ENCODE measurements at places on chromosomes 4 and X. TPM values are rescaled to one million over a fixed set of nuclear protein-coding genes. Genes with fewer than 3 reads are reported as not detected.

TEX13B gene
- total RNA-seq, result 0.42 TPM

SYTL5 gene
- 0.15 TPM for total RNA-seq

ETDB gene
- not detected for total RNA-seq

NALF2 gene
- 11.2 TPM for total RNA-seq

SOWAHB gene
- 0.13 TPM for total RNA-seq

TCP11X2 gene
- not detected for total RNA-seq

POF1B gene
- total RNA-seq, result not detected

SGMS2 gene
- total RNA-seq, result 9.7 TPM

IRS4 gene
- total RNA-seq, result 8.9 TPM

TMEM47 gene
- total RNA-seq, result 26.4 TPM

SMIM31 gene
- not detected for total RNA-seq
